ENCODE measurements at places on chromosomes 1 and 21.

DNA sequence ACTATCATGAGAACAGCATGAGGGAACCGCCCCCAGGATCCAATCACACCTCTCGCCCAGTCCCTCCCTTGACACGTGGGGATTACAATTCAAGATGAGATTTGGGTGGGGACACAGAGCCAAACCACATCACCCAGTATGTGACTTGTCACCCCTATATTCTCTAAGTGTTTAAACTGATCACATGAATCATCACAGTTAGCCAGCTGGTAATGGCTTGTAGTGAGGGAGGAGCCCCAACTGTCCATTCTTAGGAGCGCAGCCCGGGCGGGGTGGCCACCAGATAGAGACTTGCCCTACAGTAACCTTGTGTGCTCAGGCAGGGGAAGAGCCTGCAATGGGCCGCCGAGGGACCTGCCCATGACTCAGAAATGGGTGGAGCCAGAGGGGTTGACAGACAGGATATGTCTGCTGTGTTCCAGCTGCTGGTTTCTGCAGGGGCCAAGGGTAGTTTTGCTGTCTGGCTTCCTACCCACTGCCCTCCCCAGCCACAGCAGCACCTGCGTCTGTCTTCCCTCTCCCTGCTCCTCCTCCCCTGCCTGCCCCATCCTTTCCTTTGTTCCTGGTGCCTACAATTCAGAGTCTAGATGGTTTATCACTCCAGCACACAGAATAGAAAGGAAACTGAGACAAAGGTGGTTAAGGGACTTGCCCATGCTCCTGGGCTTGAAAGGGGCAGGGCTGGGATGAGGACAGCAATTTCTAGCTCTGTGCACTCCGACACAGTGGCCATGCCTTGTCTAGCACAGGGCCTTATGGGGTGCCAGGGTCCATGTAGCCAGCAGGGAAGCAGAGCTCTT is 9.2 kb downstream of the ABCG1 start:
- DNase-seq: peak; percentile 96

DNA sequence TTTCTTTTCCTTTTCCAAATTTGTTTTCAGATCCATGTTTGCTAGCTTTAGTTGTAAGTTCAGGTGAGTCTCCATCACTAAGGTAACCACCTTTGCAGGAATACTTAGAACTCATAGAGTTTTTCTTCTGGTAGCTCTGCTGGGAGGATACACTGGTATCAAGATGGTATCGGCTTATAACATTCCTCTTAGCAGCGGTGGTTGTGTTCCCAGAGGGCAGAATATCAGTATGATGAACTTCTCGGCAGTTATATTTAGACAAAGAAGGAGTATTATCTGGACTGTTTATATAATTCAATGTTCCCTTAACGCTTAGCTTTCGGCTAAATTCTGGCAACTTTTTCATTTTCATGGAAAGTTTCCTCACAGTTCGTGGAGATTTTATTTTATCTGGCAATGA is 18.1 kb downstream of the SYDE2 start:
- DNase-seq: no peak

GRCh38 chr1:231558708-231559185 is 30.3 kb downstream of the TSNAX start:
- DNase-seq: no peak

- no peak for DNase-seq
Observed at GRCh38 chr1:74517599-74518051, 5.2 kb upstream of the LRRC53 start.

- no peak for DNase-seq
Observed at GRCh38 chr1:42971841-42972291, 13.2 kb upstream of the SLC2A1 start.

Data from T-helper 1 cell (primary cell).